ENCODE measurements at places on chromosomes 3 and 15.
A peak's percentile ranks its signal among the peaks of the same experiment; 100 is the strongest.

DNA sequence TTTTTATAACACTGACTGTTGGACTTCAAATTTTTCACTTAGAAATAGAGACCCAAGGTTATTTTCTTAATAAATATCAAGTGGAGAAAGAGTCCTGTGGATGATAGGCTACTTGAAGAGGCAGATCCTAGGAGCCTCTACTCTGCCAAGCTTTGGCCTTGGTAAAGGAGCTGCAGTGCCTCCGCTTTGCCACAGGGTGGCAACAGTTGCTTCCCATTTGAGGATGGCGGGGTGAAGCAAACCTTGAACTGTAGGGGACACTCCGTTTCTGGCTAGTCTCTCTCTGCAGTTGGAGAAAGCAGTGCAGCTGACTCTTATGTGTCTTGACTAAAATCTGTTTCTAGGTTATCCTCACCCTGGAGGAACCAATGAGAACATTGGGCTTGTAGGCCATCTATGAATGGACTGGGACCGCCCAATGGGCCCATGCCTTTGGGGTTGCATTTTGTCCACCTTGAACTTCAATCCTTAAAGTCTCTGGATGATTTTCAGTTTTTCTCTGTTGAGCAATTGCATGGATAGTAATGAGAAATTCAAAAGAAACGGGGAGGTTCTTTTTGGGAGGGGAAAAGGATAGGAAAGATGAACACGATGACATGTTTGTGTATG, 9.8 kb downstream of the SCG5 start:
- peak; percentile 60 for DNase-seq

DNA sequence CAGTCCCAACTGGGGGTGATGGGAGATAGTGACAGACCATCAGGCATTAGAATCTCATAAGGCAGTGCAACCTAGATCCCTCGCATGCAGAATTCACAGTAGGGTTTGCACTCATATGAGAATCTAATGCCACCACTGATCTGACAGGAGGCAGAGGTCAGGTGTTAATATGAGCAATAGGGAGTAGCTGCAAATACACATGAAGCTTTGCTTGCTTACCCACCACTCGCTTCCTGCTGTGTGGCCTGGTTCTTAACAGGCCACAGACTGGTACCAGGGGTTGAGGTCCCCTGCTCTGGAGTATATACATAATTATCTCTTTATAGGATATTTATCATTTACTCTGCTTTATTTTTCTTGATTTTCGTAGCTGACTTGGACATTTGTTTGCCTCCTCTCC, 36.0 kb upstream of the ZMAT3 start:
- no peak for DNase-seq

DNA sequence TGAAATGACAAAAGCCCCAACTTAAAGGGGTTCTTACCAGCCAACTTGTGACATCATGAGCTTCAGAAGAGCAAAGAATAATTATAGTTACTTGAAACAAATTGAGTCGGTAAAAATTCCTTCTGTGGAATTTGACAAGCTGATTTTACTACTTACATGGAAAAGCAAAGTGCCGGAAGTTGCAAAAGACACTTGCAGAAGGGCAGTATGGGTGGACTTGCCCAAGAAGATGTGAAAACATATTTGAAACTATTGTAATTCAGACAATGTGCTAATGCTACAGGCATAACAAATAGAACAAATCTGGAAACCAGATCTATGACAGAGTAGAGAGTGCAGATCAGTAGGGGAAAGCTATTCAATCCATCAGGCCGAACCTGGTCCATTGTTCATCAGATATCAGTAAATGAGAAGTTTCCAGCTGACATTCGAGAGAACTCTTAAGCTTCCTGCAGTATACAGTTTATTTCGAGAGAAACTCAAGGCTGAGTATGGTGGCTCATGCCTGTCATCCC, 2.5 kb upstream of the KIF7 start:
- DNase-seq = no peak

GRCh38 chr3:170024581-170024980, 13.2 kb upstream of the GPR160 start:
- DNase-seq = no peak

GRCh38 chr15:31397851-31398661, 71.4 kb downstream of the KLF13 start:
- DNase-seq = no peak

GRCh38 chr15:41940441-41940857, 31.9 kb downstream of the EHD4 start:
- no peak for DNase-seq

DNA sequence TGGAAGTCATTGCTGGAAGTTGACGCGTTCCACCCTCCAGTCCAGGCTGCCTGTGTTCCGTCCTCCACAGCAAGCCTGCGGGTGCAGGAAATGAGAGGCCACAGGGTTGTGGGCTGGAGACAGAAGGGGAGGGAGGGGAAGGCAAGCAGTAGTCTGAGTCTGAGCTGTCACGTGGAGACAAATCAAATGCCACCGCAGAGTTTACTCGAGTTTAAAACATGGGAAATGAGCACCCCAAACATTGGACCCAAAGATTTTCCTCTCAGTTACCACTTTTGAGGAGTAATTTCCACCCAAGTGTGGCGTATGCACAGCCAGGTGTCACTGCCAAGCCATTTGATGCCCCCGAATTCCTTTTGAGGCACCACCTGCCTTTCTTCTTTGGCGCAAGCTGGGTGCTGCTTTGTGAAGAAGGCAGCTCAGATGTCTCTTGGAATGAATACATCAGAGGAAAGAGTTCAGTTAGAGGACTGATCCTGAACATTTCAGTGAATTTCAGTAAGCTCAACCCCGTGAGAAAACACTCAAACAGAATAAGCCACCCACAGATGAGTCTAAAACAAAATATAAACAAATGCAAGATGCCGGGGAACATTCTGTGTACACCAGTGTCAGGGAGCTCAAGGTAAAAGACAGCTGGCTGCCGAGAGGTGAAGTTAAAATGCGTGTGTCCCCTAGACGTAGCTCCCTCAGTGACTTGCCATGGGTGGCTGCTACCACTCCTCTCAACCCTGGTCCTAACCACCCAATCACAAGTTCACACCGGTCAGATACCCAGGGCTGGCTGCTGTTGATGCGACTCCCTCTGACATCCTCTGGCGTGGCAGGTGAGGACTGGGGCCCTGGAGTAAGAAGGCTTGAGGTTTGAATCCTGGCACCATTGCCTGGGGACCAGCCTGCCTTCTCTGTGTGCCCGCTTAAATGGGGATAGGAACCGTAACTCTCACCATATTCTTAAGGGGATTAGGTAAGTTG, 203.8 kb downstream of the UACA start:
- DNase-seq = peak; percentile 88

DNA sequence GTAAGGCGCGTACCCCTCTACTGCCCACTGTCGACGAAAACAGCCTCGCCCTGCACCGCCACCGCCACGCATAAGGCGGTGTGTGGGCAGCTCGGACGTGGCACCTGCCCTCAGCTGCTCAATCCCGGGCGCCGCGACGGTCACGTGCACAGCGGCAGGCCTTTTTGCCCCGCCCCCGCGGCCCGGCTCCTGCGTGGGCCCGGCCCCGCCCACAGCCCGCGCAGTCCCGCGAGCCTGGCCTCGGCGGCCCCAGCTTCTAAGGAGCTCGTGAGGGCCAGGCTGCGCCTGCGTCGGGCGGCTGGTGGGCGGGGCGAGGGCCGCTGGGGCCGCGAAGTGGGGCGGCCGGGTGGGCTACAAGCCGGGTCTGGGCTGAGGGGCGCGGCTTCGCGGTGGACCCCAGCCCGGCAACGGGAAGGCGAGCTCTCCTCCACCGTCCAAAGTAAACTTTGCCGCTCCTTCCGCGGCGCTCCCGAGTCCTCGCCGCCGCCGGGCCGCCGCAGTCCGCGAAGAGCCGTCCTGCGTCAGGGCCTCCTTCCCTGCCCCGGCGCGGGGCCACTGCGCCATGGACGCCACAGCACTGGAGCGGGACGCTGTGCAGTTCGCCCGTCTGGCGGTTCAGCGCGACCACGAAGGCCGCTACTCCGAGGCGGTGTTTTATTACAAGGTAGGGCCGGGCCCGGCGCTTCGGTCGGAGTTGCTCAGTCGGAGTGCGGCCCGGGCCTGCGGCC, at the start of gene CAPN7:
TSS of gene CAPN7 (plus strand) at position 313 of the 728 bp plus-strand sequence. CDS start at position 563, 250 bp downstream.
- peak; percentile 91 for DNase-seq

- DNase-seq = no peak
These were observed 1274.4 kb downstream of the ROBO2 start for GRCh38 chr3:78314327-78314726.

- DNase-seq = no peak
These were observed 130.1 kb upstream of the SOX2 start for GRCh38 chr3:181581656-181582055.

- DNase-seq = no peak
These were observed 71.8 kb upstream of the FHIT start for GRCh38 chr3:61323094-61323493.

DNA sequence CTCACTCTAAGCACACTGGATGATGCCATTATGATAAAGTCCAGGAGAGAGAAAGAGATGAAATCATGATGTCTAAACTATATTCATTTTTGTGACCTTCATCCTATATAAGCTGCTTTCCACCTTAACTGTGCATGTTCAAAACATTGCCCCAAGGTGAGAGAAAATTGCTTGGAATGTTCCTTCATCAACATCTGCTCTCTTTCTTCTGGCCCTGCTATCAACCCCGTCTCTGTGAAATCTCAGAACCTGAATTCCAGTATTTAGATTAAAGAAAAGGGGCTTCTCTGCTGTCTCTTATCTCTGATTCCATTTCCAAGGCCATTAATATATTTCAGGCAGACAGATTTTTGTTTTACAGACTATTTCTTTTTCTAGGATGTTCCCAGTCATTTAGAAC, 47.3 kb upstream of the PHLDB2 start:
- no peak for DNase-seq

- no peak for DNase-seq
These were observed 76.2 kb downstream of the PRICKLE2 start for GRCh38 chr3:64148955-64149653.

DNA sequence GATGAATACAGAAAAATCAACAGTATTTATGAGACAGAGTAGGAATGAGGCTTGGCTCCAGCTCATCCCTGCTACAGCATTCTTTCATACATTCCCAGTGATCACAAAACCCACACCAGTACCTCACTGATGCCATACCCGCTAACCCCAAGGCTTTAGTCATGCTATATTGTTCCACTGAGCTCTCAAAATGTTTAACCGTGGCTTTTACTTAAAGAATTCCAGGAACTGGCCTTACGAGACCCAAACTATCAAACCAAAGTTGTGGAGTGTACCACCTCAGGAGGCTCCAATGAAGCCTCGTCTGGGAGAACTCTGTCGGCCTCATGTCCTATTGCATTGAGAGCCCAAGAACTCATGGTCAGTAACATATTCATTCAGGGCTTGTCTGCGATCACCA, 278.9 kb downstream of the ULK4 start:
- DNase-seq = no peak

DNA sequence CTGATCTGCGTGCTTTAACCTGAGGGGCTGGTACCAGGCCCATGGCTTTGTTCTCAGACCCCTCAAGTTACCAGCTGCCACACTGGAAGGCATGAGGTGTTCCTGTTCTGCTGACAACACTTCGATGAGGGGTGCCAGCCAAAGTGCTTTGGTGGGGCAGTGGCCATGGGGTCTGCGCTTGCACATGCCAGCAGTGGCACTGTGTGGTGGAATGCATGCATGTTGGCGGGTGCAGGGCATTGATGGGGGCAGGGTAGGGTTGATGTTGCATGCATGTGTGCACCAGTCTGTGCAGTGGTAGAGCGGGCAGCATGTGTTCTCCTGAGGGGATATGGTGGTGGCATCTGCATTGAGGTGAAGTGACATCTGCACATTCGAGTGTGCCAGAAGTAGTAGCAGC, 497.0 kb downstream of the SQOR start:
- DNase-seq = no peak

- peak; percentile 58 for DNase-seq
These were observed 23.2 kb upstream of the IP6K2 start for GRCh38 chr3:48739955-48740823.

GRCh38 chr15:76203346-76204108, 107.7 kb downstream of the ETFA start:
- no peak for DNase-seq

DNA sequence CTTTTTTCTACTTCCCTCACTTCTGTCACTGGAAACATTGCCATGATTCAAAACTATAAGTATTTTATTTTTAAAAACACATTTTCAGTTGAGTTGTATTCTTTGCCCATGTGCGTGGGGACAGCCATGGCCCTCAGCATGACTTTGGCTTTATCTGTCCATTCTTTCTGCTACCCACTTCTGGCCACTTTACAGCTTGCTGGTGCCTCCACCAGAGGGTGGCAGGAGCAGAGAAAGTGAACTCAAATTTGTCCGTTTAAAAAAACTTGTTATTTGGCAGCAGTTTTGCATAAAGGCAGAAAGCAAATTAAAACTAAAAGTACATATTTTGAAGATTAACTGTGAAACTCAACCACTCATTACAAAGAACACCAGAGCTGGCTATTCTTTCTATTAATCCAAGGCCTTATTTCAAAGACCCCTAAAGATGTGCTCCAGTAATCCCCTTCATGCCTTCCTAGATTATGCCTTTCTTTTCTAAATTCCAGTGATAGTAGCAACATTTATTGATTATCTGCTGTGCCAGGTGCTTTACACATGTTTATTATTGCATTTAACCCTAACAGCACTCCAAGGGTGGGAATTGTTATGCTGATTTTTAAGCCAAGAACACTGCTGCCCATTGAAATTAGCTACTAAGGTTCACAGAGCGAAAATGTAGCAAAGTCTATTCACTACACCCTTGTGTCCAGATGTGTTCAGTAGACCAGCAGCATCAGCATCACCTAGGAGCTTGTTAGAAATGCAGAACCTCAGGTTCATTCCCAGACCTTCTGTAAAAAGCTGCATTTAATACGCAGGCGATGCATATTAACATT, 134.8 kb downstream of the THRB start:
- DNase-seq = no peak

- DNase-seq = peak; percentile 92
These were observed 126.7 kb downstream of the UACA start for GRCh38 chr15:70636540-70637165.

DNA sequence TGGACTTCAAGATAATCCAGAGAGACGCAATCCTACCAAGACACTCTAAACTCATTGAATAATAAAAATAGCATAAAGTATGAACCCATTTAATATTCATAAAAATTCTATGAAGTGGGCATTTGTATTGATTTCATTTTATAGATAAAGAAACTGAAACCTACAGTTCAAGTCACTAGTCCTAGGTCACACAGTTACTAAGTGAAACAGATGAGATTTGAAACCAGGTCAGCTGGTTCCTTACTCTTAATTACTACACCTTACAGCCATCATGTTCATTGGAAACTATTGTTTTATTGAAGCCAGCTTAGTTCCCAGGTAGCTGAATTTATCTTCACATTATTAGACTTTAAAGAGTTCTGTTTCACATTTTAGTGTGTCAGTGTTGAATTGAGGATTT, 158.7 kb downstream of the EPHA3 start:
- DNase-seq = no peak

- no peak for DNase-seq
These were observed 10.5 kb upstream of the GADL1 start for GRCh38 chr3:30904996-30905395.
